ENCODE measurements at places on chromosomes 2 and 18.

- DNase-seq, result no peak
Observed at GRCh38 chr18:8951491-8951890, 151.0 kb upstream of the NDUFV2 start.

DNA sequence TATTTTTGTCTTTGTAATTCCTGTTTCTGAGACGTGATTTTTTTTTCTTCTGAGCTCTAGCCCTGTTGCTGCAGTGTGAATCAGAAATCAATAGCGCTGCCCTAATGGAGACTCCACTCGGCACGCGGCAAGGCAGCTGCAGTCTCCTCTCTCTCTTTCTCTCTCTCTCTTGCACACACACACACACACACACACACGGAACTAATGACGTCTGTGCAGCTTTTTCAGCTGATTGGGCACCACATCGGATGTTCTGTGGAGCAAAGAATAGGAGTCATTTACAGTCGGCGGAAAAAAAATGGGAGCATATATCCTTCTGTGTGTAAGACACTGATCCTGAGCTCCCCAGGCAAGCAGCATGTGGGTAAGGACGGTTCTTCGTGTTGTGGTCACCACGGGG lies 2.0 kb upstream of the MYT1L start:
- peak; percentile 79 for DNase-seq

GRCh38 chr2:173184031-173185004 lies 108.7 kb downstream of the MAP3K20 start:
- no peak for DNase-seq

GRCh38 chr2:71006323-71006722 lies 11.7 kb upstream of the TEX261 start:
- no peak for DNase-seq

- no peak for DNase-seq
Observed at GRCh38 chr2:164510895-164511294, 110.4 kb downstream of the GRB14 start.

GRCh38 chr2:105239924-105240323 lies 1.6 kb upstream of the GPR45 start:
- no peak for DNase-seq

- no peak for DNase-seq
Observed at GRCh38 chr18:25764777-25765176, 325.6 kb downstream of the SS18 start.

- no peak for DNase-seq
Observed at GRCh38 chr2:10212827-10213226, 89.9 kb upstream of the HPCAL1 start.

GRCh38 chr2:229712136-229712535 lies 2.2 kb downstream of the DNER start:
- DNase-seq, result no peak

GRCh38 chr2:30940839-30941238 lies 133.6 kb upstream of the CAPN13 start:
- DNase-seq, result no peak

DNA sequence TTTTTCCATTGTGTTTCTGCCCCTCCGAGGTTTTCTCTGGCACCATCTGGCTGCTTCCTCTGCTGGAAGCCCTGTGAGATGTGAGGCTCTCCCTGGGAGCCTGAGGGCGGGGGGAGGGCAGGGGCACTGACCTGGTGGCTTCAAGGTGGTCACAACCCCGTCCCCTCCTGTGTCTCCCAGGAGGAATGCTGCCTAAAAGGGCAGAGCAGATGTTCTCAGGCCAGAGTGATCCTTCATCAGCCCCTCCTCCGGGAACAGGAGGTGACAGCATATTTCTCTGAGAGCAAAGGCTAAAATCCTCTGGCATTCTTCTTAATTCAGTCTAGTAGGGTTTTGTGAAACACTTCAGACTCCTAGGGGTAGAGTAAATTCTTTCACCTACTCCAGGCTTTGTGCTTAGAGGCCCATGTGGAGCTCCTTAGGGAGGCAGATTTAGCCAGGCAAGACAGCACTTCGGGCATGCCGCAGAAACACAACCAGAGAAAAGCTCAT lies 18.3 kb upstream of the GREB1 start:
- DNase-seq, result no peak

GRCh38 chr2:23757686-23758433 lies 169.1 kb downstream of the ATAD2B start:
- no peak for DNase-seq

GRCh38 chr18:21141668-21142422 lies 30.2 kb upstream of the ROCK1 start:
- no peak for DNase-seq

DNA sequence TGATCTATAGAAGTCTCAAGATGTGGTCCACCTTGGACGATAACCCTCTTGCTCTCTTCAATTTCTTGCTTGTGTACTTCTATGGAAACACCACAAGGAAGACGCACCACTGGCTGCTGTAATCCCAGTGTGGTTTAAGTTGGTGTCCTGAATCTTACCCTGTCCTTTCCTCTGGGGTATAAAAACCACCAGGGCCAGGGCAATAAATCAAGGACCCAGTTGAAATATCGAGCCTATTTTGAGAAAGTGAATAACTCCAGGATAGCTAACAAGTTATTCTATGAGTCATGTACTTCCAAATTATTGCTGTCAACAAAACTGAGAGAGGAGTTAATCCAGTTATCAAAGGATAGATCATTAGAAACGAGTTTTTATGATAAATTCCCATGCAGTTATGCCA lies 137.0 kb downstream of the RND3 start:
- DNase-seq, result no peak

DNA sequence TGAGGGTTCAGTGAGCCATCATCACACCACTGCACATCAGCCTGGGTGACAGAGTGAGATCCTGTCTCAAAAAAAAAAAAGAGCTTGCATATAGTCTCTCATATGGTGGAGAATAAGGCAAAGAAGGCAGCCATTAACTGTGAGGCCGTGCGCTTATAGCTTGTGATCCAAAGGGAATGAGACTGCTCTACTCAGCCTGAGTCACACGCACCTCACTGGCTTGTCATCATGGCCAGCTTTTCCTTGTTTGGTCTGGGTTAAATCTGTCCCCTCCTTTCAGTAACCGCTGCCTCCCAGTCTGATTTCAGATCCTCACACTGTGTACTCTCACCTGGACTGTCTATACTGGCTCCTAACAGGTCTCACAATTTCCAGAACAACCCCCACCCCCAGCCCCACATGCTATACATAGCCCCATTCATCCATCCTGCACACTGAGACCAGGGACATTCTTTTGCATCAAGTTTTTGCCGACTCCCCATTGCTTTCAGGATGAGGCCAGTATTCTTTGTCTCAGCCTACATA lies 35.3 kb upstream of the ANKRD44 start:
- DNase-seq, result no peak

- DNase-seq, result no peak
Observed at GRCh38 chr18:6004119-6004518, 108.8 kb upstream of the TMEM200C start.

DNA sequence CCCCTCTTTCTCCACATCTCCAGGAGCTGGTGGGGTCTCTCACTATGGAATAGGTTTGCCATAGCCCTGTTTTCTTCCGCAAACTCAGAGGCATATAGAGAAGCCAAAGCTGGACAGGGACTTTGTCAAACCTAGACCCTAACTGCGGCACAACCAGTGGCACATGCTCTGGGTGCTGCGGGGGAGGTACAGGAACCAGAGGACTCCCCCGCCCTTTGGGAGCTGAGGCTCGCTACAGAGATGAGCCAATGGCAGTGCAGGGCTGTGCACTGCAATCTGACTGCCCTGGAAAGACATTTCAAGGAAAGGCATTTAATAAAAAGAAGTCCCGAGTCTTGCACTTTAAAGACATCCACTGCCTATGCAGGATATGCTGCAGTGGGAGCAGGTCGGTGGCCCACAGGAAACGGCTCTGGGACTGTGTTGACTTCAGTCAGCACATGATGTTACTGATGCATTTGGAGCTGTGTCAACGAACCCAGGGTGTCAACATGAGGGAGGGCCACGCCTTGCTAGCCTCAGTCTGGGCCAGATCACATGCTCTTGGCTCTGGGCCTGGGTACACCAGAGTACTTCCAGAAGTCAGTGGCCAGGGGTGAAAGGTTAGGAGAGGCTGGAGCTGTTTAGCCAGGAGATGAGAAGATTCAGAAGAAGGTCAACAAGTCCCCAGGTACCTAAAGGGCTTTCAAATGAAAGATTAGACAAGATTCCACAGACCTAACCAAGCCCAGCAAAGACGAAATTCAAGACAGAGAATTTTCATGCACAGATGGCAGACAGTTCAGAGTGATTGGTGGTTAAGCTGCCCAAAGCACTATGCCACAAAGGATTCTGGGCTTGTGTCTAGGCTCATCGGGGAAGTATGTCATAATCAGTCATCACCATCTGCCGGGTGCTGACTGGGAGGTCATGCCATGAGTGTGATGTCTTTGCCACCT lies 8.2 kb downstream of the SLC35F6 start:
- DNase-seq, result no peak

GRCh38 chr2:128359841-128360240 lies 41.2 kb upstream of the HS6ST1 start:
- DNase-seq, result no peak

GRCh38 chr2:39623917-39624316 lies 41.8 kb upstream of the TMEM178A start:
- peak; percentile 76 for DNase-seq

DNA sequence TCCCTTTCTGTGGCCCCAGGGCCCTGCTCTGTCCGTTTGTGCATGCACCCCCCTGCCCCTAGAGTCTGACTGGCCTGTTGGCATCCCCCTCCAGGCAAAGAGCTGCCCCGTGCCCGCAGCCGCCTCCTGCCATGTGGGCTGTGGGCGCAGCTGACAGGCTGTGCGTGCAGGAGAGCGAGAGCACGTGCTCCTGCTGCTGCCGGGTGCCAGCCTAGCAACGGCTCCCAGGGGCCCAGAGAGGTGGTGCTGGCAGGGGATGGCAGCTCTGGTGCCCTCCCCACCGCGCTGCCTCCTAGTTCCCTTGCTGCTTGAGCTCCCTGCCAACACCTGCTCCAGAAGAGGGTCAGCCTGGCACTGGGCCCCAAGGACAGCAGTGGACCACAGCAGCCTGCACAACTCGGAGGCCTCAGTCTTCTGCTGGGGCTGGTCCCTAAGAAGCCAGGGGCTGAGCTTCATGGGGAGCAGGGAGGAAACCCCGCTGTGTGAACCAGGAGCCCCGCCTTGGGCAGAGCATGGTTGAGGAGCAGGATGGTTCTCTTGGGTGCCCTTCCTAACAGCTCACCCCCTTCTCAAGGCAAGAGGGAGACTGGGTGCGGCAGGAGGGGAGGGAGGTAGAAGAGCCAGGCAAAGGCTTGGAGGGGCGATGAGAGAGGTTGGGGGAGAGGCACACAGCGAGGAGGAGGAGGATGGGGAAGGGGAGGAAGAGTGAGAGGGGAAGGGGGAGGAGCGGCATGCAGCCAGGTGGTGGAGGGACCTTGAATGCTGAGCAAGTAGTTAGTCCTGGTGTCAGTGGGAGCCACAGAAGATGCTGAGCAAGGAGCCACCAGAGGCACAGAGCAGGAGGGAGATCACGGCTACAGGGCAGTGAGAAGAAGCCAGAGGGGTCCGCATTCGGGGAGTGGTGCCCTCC lies 23.8 kb upstream of the PTMA start:
- DNase-seq, result peak; percentile 87

DNA sequence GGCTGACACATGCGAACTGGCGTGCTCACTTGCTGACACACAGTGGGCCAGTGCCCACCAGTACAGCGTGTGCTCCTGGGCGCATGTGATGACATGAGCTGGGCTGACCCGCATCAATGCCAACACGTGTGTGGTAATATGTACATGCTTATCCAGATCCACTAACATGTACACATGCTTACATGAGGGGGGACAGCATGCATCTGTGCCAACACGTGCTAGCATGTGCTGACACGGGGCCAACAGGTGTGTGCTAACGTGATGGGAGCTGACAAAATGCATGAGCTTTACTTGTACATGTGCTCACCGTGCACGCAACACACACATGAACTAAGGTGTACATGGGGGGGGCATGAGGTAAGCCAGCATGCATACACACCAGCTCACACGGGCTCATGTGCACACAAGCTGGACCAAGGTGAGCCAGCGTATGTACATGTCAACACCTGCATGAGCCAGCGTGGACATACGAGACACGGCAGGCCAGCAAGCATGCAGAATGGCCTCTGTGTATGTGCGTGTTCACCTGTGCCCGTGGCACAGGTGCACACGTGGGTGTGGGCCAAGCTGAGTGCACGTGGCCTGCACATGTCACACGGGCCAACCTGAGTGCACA lies 28.5 kb downstream of the GPC1 start:
- DNase-seq, result no peak

- peak; percentile 77 for DNase-seq
Observed at GRCh38 chr2:7633566-7634153, 716.4 kb downstream of the RNF144A start.

DNA sequence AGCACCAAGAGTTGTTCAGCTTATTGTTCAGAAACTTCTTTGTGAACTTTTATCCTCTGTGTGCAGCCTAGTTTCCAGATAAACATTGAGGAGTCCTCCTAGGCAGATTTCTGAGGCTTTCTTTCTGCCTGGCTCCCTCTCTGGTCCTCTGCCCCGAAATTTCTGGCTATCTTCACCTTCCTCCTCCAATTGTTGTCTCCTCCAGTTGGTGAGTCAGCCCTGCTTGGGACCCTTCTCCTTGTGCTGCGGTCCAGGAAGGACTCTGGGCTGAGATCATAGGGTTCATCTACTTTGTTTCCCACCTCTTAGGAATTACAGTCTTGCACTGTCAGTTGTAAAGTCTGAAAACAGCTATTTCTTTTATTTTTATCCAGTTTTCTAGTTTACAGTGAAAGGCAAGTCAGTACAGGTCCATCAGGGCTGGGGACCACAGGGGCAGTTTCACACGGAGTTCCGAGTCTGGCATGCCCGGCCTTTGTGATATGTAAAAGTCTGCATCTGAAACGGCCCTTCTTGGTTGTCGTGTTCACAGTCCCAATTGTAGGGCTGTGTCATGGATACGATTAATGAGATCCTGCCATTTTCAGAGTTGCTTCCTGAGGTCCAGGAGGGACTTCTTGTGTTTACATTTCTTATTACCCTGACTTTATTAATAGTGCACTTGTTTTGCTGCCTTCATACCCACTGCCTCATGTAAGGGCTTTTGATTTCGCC lies 100.8 kb downstream of the SMC6 start:
- DNase-seq, result no peak

GRCh38 chr18:2395427-2396161 lies 175.7 kb downstream of the METTL4 start:
- no peak for DNase-seq

GRCh38 chr2:195509551-195509950 lies 147.5 kb upstream of the SLC39A10 start:
- DNase-seq, result no peak

- no peak for DNase-seq
Observed at GRCh38 chr2:234305846-234306245, 191.0 kb downstream of the ARL4C start.

DNA sequence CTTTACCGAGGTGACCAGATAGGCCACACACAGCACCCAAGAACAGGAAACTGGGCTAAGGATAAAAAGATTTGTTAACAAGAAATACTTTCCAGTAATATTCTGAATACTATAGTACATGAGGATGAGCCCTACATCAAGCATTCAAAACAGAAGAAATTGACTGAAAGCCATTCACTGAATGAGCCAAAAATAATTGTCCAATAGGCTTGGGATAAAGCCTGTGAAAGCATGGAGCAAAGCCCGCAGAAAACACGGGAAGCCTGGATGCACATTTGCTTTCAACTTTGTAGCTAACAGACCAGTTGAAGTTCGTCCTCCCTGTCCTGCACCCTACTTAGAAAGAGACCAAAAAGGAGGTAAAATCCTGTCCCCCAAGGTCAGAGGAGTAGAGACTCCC lies 56.3 kb downstream of the DIPK1C start:
- DNase-seq, result no peak
